Mesothelial cell of epicardium (in vitro differentiated cells): ENCODE measurements at places on chromosomes 1 and 21. TPM values are rescaled to one million over a fixed set of nuclear protein-coding genes. Genes with fewer than 3 reads are reported as not detected.

Gene KANK4
- total RNA-seq = 34.3 to 36.5 TPM (median 35.2 TPM) in 3 replicates

Gene FGGY
- total RNA-seq = 21.8 to 26.8 TPM (median 26.8 TPM) in 3 replicates

Gene ETV3L
- total RNA-seq = not detected in 3 replicates

Gene ATP1A4
- total RNA-seq = 0.29 to 0.38 TPM (median 0.33 TPM) in 3 replicates

Gene CFHR1
- 0.45 TPM in 1 of 3 replicates, not detected in the others for total RNA-seq

Gene RNU1-1
- 3,774 to 3,945 TPM (median 3,937 TPM) in 3 replicates for total RNA-seq

Gene TNFSF4
- total RNA-seq = 2.0 to 2.8 TPM (median 2.1 TPM) in 3 replicates

Gene OR14C36
- total RNA-seq = not detected in 3 replicates

Gene VWA1
- 57.0 to 59.1 TPM (median 57.7 TPM) in 3 replicates for total RNA-seq

Gene ZBTB17
- total RNA-seq = 46.0 to 48.6 TPM (median 48.6 TPM) in 3 replicates

Gene SFN
- 2.7 to 4.4 TPM (median 3.8 TPM) in 3 replicates for total RNA-seq

DNA sequence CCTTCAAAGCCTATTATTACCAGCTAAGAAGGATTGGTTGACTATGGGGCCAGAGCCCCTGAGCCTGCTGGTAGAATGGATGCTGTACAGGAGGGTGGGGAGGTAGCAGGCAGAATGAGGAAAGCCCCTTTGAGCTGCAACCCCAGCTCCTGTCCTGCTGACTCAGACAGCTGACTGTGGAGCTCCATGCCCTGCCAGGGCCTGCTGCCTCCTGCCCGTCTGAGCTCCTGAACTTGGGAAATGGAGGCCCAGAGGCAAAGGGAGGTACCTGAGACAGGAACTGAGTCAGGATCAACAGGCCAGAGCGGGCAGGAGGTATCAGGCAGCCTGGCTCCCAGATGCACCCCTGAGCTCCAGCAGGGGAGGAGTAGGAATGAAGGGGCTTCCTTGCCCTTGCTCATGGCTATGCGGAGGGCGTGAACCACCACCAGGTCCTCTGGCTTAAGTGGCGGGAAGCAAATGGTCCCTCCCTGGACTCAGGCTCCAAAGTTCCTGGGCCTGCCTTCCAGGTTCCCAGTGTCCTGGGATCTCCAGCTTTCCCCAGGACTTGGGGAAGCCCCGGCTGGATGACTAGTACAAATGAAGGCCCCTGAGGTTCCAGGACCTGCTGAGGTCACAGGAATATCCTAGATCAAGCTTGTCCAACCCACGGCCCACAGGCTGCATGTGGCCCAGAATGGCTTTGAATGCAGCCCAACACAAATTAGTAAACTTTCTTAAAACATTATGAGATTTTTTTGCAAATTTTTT, 3.9 kb upstream of the SFN start:
- no peak overlapping the region for H3K27ac ChIP-seq
- no peak overlapping the region for H3K4me3 ChIP-seq
- peaks cover 20% of the 10 kb centered on the region for H3K4me1 ChIP-seq
- H3K27me3 ChIP-seq = no peaks in the 10 kb centered on the region

GRCh38 chr1:44237721-44238457, 24.6 kb downstream of the DMAP1 start:
- H3K27ac ChIP-seq = peak overlapping the region; percentile 55
- H3K27me3 ChIP-seq = peaks cover 2% of the 10 kb centered on the region
- peaks cover 47% of the 10 kb centered on the region for H3K4me1 ChIP-seq
- peaks cover 13% of the 10 kb centered on the region for H3K36me3 ChIP-seq

- peak overlapping the region; percentile 90 for H3K27ac ChIP-seq
- DNase-seq = no peak
- no peaks in the 10 kb centered on the region for H3K36me3 ChIP-seq
These were observed 11.9 kb upstream of the PKNOX1 start for GRCh38 chr21:42962380-42963007.

GRCh38 chr1:11938722-11939526, 4.4 kb downstream of the PLOD1 start:
- H3K27ac ChIP-seq = no peak overlapping the region
- H3K36me3 ChIP-seq = no peaks in the 10 kb centered on the region
- no peaks in the 10 kb centered on the region for H3K27me3 ChIP-seq
- H3K4me3 ChIP-seq = no peak overlapping the region
- H3K4me1 ChIP-seq = peaks cover 16% of the 10 kb centered on the region

- no peak overlapping the region for H3K27ac ChIP-seq
- DNase-seq = no peak
- peaks cover 8% of the 10 kb centered on the region for H3K4me1 ChIP-seq
- H3K36me3 ChIP-seq = peaks cover 3% of the 10 kb centered on the region
- no peaks in the 10 kb centered on the region for H3K27me3 ChIP-seq
- no peak overlapping the region for H3K4me3 ChIP-seq
These were observed 32.6 kb downstream of the ATP1B1 start for GRCh38 chr1:169138866-169139670.

- no peak overlapping the region for H3K4me3 ChIP-seq
- DNase-seq = peak; percentile 69
- H3K27me3 ChIP-seq = no peaks in the 10 kb centered on the region
- peaks cover 20% of the 10 kb centered on the region for H3K36me3 ChIP-seq
- H3K27ac ChIP-seq = peak overlapping the region; percentile 89
These were observed 27.2 kb downstream of the ERI3 start for GRCh38 chr1:44327679-44328491.

- H3K4me1 ChIP-seq = no peaks in the 10 kb centered on the region
- H3K36me3 ChIP-seq = no peaks in the 10 kb centered on the region
- no peak for DNase-seq
- no peak overlapping the region for H3K4me3 ChIP-seq
- H3K27ac ChIP-seq = no peak overlapping the region
These were observed 15.3 kb downstream of the INKA2 start for GRCh38 chr1:111723871-111724270.

- peaks cover 36% of the 10 kb centered on the region for H3K36me3 ChIP-seq
- H3K4me1 ChIP-seq = no peaks in the 10 kb centered on the region
- H3K27ac ChIP-seq = no peak overlapping the region
These were observed 20.5 kb downstream of the MX1 start for GRCh38 chr21:41446586-41446985.

- no peak for DNase-seq
- peaks cover 5% of the 10 kb centered on the region for H3K4me1 ChIP-seq
- H3K36me3 ChIP-seq = no peaks in the 10 kb centered on the region
- no peak overlapping the region for H3K27ac ChIP-seq
- no peak overlapping the region for H3K4me3 ChIP-seq
- peaks cover 2% of the 10 kb centered on the region for H3K27me3 ChIP-seq
These were observed 13.5 kb downstream of the CITED4 start for GRCh38 chr1:40848530-40849189.

DNA sequence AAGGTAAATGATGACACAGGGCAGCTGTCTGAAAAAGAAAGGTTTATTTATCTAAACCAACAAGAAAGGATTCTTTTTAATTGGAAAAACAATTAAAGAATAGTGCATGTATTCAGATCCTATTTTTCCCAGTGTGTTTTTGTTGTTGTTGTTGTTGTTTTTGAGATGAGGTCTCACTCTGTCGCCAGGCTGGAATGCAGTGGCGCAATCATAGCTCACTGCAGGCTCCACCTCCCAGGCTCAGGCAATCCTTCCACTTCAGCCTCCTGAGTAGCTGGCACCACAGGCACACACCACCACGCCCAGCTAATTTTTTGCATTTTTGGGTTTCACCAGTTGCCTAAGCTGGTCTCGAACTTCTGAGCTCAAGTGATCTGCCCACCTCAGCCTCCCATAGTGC, 22.1 kb downstream of the NEK2 start:
- H3K4me3 ChIP-seq = no peak overlapping the region
- no peak overlapping the region for H3K27ac ChIP-seq
- DNase-seq = no peak
- H3K36me3 ChIP-seq = no peaks in the 10 kb centered on the region
- peaks cover 4% of the 10 kb centered on the region for H3K27me3 ChIP-seq

DNA sequence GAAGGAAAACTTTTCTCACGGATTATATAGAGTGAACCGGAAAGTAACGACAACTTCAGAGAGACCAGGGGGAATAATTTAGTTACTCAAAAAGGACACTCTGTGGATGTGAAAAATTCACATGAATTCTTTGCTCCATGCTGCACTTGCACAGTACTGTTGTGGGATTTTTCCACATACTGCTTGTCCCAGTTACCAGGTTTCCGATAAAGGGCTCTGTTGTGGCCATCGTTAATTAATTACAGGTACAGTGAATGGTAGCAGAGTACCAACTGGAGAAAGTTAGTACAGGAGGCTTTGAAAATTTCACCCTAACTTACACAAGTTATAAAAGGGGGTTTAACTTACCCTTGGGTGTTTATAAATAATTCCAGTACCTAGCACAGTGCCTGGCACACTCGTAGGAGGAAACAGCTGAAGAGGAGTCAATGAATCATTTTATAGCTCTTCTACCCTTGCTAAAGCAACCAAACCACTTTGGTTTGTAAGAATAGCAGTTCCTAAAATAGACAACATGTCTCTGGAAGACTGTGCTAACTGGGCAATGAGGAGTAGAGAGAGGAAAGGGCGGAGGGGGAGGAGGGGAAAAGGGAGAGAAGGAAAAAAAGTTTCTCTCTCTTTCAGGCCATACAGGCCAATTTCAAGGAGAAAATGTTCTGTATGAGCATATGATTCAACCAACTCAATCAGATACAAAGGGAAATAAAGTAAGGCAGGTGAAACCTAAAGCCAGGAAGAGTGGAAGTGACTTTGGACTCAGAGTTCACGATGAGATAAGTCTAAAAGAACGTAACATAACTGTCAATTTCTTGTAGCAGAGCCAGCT, 98.3 kb upstream of the MAGI3 start:
- no peaks in the 10 kb centered on the region for H3K36me3 ChIP-seq
- H3K4me3 ChIP-seq = no peak overlapping the region
- no peak overlapping the region for H3K27ac ChIP-seq
- H3K4me1 ChIP-seq = peaks cover 7% of the 10 kb centered on the region
